Astrocyte of the cerebellum (primary cell): ENCODE measurements at places on chromosomes 3 and 15.

GRCh38 chr3:158896729-158897128 is 94.9 kb downstream of the MFSD1 start:
- DNase-seq: no peak

GRCh38 chr15:57994221-57995049 is 71.1 kb downstream of the ALDH1A2 start:
- DNase-seq: no peak

DNA sequence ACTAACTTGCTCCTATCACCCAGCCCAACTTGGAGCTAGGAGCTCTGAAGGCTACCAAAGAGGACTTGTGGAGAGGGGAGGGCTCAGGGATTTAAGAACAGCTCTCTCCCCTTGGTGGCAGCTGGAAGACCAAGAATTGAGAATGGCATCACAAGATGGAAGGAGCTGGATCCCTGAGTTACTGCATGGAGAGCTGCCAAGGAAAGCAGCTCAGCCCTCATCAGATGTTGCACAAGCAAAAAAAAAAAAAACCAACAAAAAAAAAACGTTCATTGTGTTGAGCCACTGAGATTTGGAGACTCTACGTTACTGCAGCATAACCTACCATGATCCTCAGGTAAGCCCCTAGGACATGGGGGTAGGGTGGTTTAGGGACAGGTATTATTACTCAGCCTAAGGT is 41.0 kb downstream of the ITGB5 start:
- peak; percentile 45 for DNase-seq

DNA sequence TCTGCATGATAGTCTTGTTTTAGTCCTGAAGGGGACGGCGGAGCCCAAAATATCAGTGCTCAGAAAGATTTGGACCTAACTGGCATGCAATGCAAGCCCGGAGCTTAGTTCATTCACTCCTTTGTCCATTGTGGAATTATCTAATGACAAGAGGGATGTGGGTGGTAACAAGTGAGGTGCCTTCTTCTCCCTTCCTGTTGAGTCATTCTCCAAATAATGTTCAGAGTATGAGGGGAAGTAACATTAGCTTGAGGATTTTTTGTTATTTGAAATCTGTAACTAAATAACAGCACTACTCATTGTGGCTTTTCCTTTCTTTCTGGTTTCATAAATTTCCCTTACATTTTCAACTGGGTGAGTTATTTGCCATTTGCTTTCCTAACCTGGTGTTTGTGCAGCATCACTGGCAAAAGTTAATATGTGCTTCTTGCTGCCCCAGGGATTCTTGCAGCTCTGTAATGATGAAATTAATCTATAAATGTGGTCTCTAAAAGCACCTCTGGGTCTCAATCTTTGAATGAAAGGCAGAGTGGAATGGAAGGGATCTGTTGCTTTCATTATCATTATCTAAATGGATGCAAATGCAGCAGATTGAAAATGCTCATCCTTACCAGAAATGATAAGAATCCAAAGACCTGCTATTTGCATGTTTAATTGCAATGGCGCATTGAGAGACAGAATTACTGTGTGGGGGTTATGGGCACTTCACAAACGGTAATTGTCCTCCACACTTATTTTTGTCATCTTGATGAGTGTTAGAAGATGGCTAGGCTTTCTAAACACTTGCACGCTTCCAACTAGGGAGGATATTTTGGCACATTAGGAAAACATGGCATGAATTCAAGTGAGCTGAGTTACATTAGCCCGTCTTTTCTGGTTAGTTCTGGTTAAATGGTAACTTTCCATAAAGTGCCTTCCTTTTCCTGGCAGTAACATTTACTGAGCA is 89.9 kb upstream of the MITF start:
- no peak for DNase-seq

DNA sequence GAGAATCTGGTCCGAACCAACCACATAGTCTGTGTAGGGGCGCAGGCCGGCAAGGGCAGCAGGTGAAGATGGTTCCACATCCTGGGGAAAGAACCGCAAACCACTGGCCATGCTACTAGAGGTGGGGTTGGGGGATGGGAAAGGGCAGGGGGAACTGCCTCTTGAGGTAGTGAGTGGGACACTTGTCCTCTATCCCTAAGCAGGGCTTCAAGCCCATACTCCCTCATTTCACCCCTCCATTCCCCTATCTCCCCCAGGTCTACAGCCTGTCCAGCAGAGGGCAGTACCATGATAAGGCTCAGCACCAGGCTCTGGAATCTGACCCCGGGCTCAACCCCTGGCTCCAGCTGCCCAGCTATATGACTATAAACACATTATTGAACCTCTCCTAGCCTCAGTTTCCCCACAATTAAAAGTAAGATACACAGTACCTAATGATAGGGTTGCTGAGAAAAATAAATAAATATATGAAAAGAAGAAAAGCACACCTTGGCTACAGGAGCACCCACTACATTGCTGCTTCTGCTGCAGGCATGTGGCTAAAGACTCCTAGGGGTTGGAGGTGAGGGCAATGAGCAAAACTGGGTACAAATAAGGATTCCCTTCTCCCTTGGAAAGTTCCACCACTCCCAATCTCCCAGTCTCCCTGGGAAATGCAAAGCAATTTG is 6.3 kb downstream of the GORASP1 start:
- no peak for DNase-seq

GRCh38 chr3:67858492-67858891 is 204.1 kb upstream of the SUCLG2 start:
- no peak for DNase-seq

DNA sequence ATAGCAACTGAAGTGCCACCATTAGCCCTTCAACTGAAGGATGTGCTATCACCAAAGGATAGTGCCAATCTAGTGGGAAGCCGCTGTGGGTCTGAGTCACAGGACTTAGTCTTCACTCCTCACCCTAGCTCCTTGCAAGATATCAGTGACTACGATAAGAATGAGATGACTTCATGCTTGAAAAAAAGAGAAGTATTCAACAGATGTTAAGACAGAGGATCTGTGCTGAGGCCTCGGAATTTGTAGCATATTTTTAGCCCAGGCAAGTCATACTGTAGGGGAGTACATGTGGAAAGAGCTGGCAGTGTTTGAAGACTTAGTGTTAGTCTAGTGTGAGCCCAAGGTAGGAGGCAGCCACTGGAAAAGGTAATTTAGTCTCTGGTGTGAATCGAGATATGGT is 270.7 kb upstream of the LRTM1 start:
- peak; percentile 24 for DNase-seq

GRCh38 chr15:28959326-28959725 is 73.6 kb downstream of the APBA2 start:
- DNase-seq: no peak

GRCh38 chr3:170910542-170910941 is 2.1 kb upstream of the EIF5A2 start:
- no peak for DNase-seq

GRCh38 chr3:10771486-10772270 is 44.4 kb upstream of the SLC6A11 start:
- no peak for DNase-seq

- no peak for DNase-seq
Measured at GRCh38 chr15:72161361-72162132, 36.0 kb downstream of the GRAMD2A start.

DNA sequence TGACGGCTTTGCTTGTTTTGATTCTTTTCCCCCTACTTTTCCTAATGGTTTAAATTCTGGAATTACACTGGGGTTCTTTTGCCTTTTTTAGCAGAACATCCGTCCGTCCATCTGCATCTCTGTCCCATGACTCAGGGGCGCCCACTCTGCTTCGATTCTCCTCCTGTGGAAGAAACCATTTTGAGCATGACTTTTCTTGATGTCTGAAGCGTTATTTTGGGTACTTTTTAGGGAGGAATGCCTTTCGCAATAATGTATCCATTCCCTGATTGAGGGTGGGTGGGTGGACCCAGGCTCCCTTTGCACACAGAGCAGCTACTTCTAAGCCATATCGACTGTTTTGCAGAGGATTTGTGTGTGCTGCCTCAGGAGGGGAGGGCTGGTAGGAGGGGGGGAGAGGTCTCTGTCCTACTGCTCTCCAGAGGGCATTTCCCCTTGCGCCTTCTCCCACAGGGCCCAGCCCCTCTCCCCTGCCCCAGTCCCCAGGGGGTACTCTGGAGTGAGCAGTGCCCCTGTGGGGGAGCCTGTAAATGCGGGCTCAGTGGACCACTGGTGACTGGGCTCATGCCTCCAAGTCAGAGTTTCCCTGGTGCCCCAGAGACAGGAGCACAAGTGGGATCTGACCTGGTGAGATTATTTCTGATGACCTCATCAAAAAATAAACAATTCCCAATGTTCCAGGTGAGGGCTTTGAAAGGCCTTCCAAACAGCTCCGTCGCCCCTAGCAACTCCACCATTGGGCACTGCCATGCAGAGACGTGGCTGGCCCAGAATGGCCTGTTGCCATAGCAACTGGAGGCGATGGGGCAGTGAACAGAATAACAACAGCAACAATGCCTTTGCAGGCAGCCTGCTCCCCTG is 19.5 kb upstream of the BSN start:
- no peak for DNase-seq

GRCh38 chr15:45747426-45747825 is 112.6 kb downstream of the SQOR start:
- no peak for DNase-seq

DNA sequence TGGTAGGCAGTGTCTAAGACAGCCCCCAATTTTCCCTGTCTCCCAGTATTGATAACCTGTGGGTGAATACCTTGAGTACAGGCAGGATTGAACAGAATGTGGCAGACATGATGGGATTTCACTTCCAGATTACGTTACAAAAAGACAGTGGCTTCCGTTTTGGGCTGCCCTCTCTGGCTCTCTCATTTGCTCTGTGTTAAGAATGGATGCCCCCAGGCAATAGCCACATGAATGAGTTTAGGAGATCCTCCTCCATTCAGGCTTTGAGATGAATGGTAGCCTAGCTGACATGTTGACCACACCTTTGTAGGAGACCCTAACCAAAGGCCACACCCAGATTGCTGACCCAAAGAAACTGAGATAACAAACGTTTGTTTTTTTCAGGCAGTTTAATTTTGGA is 34.3 kb downstream of the UBXN7 start:
- DNase-seq: no peak

GRCh38 chr3:183534249-183534648 is 21.3 kb downstream of the KLHL6 start:
- no peak for DNase-seq

DNA sequence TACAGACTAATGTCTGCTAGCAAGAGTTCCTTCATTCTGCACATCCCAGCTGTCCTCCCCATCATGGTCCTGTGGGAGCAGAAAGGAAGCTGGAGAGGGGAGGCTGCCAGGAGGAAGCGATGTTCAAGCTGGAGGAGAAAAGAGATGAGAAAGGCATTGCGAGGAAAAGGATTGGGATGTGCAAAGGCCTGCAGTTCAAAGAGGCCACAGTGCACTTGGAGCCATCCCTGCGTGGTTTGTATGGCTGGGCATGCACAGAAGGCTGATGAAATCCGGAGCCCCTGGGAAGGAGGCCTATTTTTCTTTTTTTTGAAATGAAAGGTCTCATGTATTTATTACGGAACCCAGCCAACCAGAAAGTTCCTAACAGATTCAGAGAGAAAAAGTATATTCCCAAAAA is 22.8 kb downstream of the AMOTL2 start:
- DNase-seq: no peak

GRCh38 chr3:99789011-99789721 is 28.5 kb upstream of the CMSS1 start:
- DNase-seq: peak; percentile 53

DNA sequence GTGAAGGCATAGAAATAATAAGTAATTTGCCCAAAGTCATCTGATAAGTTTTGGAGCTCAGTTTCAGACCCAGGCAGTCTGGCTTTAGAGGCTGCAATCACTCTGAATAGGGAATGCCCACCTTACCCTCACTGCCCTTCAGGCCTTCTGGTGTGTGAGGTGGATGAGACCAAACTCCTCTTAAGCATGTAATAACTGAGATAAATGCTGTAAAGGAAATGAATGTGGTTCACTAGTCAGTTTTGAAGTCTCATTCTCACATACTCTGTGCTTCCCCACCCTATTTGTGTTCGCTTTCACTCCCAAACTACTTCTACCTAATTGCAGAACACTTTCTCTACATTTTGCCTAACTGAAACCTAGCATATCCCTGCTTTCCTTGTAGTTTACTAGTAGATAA is 144.1 kb downstream of the FILIP1L start:
- no peak for DNase-seq

DNA sequence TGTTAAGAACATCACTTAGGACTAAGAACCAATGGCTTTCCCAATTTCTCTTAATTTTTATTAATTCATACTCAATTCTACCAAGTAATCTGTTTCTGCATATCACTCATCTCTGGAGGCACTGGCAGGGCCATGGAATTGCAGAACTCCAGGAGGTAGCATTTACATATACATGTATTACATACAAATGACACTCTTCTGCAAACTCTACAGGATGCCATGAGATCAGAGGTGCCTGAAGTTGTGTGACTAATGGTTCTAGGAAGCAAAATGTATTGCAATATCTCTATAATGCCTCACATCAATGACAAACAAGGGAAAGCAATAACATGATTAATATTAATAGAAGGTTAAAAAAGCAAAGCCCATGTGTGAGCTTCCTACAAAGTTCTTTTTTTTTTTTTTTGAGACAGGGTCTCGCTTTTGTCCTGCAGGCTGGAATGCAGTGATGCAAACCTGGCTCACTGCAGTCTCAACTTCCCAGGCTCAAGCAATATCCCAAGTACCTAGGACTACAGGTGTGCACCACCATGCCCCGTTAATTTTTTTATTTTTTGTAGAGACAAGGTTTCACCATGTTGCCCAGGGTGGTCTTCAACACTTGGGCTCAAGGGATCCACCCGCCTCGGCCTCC is 33.0 kb downstream of the DENND6A start:
- no peak for DNase-seq

GRCh38 chr15:76837474-76837873 is 67.7 kb downstream of the SCAPER start:
- DNase-seq: no peak

- DNase-seq: no peak
Measured at GRCh38 chr3:25652921-25653320, 11.8 kb downstream of the TOP2B start.

GRCh38 chr3:190862209-190863118 is at the start of gene GMNC:
TSS of gene GMNC (minus strand) at chr3:190862694. CDS start at chr3:190862615, 79 bp downstream.
- no peak for DNase-seq

GRCh38 chr3:129352650-129353588 is 74.2 kb downstream of the HMCES start:
- no peak for DNase-seq

GRCh38 chr3:191020730-191021396 is 158.4 kb upstream of the GMNC start:
- peak; percentile 28 for DNase-seq

- no peak for DNase-seq
Measured at GRCh38 chr3:112894258-112894657, 47.6 kb upstream of the CD200R1L start.

DNA sequence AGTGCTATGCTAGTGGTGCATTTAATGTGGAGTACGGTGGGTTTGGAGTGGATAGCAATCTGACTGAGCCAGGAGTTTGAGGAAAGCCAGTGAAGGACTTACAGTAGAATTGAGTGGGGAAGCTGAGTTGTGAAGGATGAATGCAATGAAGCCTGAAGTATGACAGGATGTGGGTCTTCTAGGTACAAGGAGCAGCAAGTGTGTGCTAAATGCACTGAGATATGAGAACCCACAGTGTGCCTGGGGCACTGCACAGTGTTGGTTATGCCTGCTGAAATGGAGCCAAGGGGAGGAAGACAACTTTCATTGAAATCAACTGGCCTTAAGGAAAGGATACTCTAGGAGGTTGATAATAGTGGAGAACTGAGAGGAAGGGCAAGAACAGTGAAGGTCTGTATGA is 105.5 kb upstream of the MRPL3 start:
- no peak for DNase-seq

GRCh38 chr3:46284981-46285683 is 42.9 kb downstream of the CCR3 start:
- no peak for DNase-seq

GRCh38 chr3:40617084-40617483 is 92.3 kb downstream of the ZNF621 start:
- DNase-seq: no peak

GRCh38 chr3:194984066-194984465 is 286.9 kb downstream of the XXYLT1 start:
- DNase-seq: no peak
